ENCODE measurements at places on chromosomes 1 and 21.

GRCh38 chr21:33286600-33287456, 20.7 kb downstream of the IL10RB start:
- no peak for DNase-seq

- DNase-seq, result no peak
Measured at GRCh38 chr1:99003581-99004253, 944 bp downstream of the PLPPR5 start.

GRCh38 chr1:12447307-12447706, 170.7 kb downstream of the DHRS3 start:
- no peak for DNase-seq

DNA sequence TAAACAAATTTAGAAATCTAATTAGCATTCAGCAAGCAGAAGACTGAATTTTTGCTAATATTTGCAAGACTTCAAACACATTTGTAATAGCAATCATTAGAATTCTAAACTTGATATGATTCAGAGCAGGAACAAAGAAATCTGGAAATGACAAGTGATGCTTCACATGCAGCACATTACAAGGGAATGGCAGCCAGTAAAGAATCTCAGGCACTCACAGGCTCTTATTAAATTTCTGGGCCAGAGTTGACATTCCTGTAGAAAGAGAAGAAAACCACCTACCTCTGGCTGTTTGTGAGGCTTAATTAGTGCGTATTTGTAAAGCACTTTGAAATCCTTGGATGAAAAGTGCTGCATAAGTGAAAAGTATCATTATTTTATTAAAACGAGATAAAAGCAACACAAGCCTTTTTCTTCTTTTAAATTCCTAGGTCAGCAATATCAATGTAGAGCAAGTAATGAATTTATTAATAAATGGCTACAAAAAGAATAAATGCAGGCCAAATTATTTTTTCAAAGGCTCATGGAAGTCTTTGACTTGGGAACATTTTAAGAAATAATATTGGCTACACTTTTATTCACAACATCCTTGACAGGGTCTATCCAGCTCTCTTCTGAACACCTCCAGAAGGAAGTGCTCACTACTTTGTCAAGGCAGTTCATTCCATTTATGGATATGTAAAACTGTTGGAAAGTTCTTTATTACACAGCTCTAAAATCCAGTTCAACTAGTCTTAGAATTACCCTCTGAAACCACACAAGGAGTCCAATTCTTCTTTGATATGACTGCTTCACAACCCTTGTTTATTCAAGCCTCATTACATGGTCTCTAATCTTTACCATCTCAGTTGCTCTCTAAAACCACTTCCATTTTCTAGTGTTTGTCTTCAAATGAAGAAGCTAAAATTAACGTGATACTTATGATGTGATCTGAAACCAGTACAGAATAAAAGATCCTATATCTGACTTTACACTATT, 32.1 kb upstream of the SCYL3 start:
- no peak for DNase-seq

DNA sequence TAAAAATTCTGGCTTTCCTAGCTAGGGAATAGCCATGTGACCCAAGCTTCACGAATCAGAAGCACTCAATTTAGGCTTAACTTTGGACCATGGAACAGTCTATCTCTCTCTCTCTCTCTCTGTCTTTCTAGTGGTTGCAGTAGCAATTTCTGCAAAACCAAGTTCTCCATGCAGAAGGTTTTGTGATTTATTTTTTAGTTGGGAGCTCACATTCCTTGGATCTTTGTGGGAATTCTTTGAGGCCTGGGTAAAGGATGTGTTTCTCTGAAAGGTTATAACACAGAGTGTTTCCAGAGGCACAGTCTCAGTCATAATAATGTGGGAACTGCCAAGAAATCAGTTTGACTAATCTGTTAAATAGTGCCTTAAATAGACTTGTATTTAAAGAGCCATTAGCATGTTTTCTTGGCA, 112.3 kb upstream of the COL11A1 start:
- no peak for DNase-seq

DNA sequence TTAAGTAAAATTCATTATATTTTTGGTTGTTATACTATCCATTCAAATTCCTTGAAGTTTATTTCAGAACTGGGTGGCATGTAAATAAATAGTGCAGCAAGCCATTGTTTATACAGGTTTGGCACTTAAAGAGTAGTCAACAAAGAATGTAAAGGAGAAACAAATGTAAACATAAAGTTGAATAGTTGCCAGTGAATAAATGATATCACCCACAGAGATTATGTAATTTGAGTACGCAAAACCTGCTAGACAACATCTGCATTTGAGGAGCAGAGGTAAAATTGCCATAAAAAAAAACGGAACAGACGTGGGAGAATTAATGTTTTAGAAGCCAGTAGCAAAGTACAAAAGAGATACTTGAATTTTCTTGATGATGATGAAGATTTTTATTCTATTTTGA, 111.6 kb downstream of the ADGRL2 start:
- peak; percentile 71 for DNase-seq

GRCh38 chr21:26377111-26377694, 195.9 kb downstream of the CYYR1 start:
- DNase-seq, result no peak

DNA sequence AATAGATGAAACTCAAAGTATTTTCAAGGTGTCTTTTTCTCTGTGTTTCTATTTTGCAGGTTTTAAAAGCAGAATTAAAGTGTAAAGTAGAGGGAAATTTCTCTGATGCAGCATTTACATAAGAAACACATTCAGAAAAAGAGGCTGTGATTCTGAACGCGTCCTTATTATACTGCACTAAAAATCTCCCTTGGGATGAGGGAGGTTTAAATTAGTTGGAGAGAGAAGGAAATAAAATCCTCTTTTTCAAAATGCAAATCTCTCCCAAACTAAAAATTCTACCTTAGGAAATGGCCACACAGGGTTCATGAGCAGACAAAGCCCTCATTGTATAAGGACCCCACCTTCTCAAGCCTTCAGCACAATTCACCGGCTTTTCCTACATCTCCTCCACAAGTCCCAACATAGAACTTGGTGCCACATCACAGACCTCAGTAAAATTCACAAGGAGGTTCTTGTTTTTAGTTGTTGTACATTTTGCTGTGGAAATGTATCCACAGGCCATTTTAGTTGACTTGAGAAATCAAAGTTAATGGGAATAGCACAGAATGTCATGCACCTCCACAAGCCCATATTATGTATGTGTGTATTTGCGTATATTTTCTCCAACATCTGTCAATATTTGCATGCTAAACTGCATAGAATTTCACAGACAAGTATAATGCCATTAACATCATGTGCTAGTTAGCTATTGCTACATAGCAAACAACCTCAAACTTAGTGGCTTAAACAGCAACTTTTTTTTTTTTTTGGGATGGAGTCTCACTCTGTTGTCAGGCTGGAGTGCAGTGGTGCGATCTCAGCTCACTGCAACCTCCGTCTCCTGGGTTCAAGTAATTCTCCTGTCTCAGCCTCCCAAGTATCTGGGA, 59.8 kb downstream of the MAB21L3 start:
- DNase-seq, result no peak

DNA sequence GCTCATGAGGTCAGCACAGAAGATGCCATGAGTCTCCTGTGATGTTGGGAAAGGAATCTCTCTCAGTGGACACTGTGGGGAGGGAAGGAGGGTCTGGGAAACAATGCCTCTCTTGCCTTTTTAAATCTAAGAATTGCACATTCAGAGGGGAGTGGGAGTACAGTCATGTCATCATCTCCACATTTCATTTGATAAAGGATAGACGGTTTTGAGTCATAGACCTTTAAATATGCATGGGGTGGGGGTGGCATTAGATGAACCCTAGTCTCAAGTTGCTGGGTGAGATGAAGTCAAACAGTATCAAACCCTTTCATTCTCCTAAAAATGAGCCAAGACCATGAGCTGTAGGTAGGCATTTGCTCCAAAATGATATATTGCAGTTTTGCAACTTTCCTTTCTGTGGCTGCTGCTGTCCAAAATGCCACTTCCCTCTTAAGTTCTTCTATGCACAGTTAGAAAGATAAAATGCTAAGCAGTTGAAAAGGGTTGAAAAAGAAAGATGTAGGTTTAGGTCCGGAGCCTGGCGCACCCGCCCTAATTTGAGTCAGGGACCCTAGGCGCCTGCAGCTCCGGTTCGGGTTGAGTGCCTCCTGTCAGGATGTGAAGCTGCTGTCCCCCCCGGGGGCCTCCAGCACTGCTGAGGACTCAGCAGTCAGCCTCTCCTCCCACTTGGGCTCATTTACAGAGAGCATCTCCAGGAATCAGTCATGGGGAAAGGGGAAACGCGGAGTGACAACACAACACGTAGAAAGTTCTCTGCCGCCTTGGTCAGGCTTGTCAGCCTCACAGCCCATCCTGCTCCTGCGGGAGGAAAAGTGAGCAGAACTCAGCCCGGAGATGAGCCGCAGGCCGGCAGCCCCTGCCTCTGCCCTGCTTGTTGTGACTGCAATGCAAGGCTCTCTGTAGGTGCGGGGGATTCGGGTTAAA, 479.3 kb upstream of the RUNX1 start:
- DNase-seq, result no peak

DNA sequence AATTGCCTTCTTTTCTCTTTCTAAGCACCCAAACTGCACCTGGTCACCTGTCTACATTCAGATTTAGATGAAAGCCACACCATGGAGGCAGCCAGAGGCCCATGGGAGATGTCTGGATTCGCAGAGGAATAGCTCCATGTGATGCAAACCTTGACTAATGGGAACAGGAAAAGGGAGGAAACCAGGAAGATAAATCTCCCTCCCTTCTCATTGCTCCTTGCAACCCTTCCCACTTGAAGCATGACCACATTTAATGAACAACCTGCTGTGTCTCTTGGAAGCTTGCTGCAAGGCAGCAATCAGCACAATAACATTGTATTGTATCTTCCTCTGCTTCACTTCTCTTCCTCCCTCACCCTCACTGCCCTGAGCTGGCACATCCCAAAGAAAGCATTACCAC, 42.6 kb upstream of the KLF17 start:
- no peak for DNase-seq

GRCh38 chr1:41953291-41953690, 34.6 kb upstream of the HIVEP3 start:
- DNase-seq, result no peak

DNA sequence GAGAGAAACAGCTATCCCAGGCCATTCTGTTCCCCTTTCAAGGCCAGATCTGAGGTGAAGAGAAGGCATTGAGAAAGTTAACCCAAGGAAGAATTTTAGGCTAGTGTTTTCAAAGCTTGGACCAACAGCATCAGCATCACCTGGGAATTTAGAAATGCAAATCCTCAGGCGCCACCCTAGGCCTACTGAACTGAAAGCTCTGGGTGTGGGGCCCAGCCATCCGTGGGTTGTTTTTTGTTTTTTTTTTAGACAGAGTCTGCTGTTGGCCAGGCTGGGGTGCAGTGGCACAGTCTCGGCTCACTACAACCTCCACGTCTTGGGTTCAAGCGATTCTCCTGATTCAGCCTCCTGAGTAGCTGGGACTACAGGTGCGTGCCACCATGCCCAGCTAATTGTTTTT, 98.6 kb downstream of the RNF220 start:
- no peak for DNase-seq

- DNase-seq, result no peak
Measured at GRCh38 chr21:41370840-41371684, 9.2 kb downstream of the MX2 start.

- no peak for DNase-seq
Measured at GRCh38 chr21:35179990-35180540, 131.0 kb upstream of the RUNX1 start.

- DNase-seq, result no peak
Measured at GRCh38 chr1:243559575-243560162, 290.4 kb downstream of the AKT3 start.

GRCh38 chr21:45941717-45942546, 39.6 kb upstream of the COL6A1 start:
- no peak for DNase-seq

DNA sequence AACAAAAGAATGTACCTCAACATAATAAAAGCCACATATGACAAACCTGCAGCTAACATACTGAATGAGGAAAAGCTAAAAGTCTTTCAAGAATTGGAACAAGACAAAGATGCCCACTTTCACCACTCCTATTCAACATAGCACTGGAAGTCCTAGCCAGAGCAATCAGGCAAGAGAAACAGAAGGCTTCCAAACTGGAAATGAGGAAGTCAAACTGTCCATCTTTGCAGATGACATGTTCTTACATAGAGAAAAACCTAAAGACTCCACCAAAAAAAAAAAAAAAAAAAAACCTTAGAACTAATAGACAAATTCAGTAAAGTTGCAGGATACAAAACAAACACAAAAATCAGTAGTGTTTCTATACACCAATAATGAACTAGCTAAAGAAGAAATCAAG, 20.2 kb downstream of the NSL1 start:
- DNase-seq, result no peak

- DNase-seq, result no peak
Measured at GRCh38 chr1:168553680-168554553, 10.1 kb upstream of the XCL2 start.

- peak; percentile 78 for DNase-seq
Measured at GRCh38 chr1:61724813-61725694, at the start of gene TM2D1. Gene TM2D1, minus strand, starts transcription at chr1:61725141. Its CDS starts 21 bp downstream, at chr1:61725120.

- DNase-seq, result no peak
Measured at GRCh38 chr1:43509740-43510375, 20.8 kb upstream of the PTPRF start.

DNA sequence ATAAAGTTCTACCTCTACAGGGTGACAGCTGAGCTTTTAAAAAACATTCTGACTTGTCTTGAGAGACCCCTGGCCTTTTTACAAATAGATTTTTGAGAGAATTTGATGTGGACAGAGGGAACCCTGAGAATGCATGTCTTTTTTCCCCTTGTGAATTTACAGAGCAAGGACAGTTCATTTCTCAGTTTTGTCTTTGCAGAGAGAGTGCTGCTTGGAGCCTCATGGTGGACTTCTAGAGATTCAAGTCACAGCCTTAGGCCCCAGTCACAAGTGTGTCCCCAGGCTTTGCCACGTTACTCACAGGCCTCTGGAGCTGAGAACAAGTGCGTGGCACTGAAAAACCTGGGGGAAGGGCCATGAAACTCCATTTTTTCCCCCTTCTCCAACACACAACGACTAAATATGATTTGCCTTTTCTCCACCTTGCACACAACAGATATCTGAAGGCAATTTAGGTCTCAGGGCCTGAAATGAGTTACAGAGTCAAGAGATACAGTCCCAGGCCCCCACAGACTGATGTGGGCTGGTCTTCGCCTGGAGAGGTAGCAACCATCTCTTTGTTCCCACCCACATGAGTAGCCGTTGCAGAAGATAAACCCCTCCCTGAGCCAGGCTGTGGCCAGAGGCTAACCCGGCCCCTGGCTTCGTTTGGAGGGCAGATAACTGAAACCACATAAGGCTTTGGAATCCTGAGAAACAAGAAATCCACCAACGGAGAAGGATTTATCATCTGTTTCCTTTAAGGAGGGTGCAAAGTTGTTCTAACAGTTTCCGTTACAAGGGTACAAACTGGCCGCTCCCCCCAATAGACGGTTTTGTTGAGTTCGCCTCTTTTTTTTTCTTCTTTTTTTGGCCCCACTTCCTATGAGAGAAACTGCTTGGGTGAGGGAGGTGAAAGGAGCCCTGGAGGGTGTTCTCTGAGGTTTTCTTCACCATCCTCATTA, 1.0 kb upstream of the PIGV start:
- no peak for DNase-seq

- no peak for DNase-seq
Measured at GRCh38 chr1:56199061-56199460, 380.3 kb downstream of the PLPP3 start.

GRCh38 chr1:38834937-38835827, 24.4 kb downstream of the RRAGC start:
- DNase-seq, result peak; percentile 67

Data from NCI-H2081 treated with DMSO at 0.1 percent for 48 hours (cell line).